ENCODE measurements at places on chromosomes 4 and X.
A peak's percentile ranks its signal among the peaks of the same experiment; 100 is the strongest.

DNA sequence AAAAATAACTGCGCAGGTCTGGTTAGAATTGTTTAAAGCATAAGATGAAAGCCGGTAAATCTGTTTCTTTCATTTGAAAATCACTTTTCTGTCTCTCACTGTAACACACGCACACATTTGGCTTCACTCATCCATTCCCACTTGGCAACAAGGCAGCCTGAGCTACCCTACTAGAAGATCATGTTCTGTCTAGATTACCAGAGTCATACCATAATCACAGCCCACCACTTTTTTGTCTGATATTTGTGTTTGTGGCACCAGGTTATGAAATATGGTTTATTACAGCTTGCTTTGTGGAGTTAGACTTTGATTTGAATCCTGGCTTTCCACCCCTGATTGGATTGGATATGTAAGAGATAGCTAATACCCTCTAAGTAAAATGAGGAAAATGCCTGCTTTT lies 2.2 kb downstream of the USO1 start:
- H3K4me1 ChIP-seq = peaks cover 36% of the 10 kb centered on the region
- no peak for DNase-seq
- no peak overlapping the region for H3K4me3 ChIP-seq
- H3K36me3 ChIP-seq = no peaks in the 10 kb centered on the region
- H3K27ac ChIP-seq = no peak overlapping the region
- H3K27me3 ChIP-seq = no peaks in the 10 kb centered on the region

GRCh38 chr4:101615652-101616051 lies 174.9 kb upstream of the BANK1 start:
- no peaks in the 10 kb centered on the region for H3K4me1 ChIP-seq
- DNase-seq = no peak
- no peak overlapping the region for H3K27ac ChIP-seq
- H3K4me3 ChIP-seq = no peak overlapping the region
- no peaks in the 10 kb centered on the region for H3K27me3 ChIP-seq

DNA sequence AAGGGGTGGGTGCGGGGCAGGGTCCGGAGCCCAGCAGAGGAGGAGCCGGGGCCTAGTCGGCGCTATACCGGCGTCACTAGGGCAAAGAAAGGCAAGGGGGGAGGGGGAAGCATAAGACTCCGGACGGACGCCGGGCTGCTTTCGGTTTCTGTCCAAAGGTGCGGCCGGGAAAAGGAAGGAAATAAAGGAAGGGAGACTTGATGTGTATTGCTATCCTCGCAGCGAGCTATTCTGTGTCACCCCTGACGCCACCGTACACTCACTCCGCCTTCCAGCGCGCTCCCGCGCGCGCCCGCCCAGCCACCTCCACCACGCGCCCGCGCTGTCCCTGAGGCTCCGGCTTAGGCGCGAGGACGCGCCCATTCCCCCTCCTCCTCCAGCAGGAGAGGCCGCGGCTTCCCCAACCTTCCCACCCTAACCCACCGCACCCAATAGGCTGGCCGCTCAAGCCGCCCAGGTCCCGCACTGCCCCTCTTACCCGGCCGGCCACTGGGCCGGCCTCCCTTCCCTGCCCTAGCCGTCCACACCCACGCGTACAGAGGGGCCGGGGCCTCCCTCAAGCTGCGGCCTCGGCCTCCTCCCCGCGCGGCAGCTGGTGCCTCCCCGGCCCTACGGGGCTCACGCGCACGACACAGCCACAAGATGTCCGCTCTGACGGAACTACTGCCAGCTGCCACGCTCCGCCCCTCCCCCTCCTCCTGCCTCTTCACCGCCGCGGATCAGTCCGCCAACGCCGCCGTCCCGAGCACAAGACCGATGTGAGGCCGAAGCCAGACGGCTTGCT lies at the start of gene UBE2D3:
TSS of gene UBE2D3 (minus strand) at position 662 of the 784 bp plus-strand sequence. CDS start 1,043 bp downstream, outside the sequence.
- no peaks in the 10 kb centered on the region for H3K36me3 ChIP-seq
- DNase-seq = peak; percentile 99
- peak within 1 kb of the TSS; percentile 100 for H3K27ac ChIP-seq
- peaks cover 15% of the 10 kb centered on the region for H3K4me1 ChIP-seq
- peak within 1 kb of the TSS; percentile 89 for H3K4me3 ChIP-seq
- no peaks in the 10 kb centered on the region for H3K27me3 ChIP-seq

DNA sequence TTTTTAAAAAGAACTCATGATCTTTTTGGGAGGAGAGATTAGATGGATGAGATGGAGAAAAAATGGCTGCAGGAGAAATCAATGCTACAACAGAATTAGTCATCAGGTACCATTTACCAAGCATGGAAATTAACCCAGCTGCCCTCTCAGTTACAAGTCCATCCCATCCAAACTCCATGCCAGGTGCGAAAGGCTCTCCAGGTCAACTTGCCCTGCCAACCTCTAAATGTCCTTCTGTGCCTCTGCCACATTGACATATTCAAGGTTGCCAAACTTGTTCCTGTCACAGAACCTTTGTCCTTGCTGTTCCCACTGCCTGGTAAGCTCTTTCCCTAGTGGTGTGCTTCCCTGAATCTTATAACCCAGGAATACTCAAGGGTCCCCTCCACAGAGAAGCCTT lies 7.2 kb downstream of the SPATA18 start:
- DNase-seq = no peak
- no peak overlapping the region for H3K4me3 ChIP-seq
- H3K27ac ChIP-seq = no peak overlapping the region
- peaks cover 8% of the 10 kb centered on the region for H3K4me1 ChIP-seq
- H3K36me3 ChIP-seq = no peaks in the 10 kb centered on the region

DNA sequence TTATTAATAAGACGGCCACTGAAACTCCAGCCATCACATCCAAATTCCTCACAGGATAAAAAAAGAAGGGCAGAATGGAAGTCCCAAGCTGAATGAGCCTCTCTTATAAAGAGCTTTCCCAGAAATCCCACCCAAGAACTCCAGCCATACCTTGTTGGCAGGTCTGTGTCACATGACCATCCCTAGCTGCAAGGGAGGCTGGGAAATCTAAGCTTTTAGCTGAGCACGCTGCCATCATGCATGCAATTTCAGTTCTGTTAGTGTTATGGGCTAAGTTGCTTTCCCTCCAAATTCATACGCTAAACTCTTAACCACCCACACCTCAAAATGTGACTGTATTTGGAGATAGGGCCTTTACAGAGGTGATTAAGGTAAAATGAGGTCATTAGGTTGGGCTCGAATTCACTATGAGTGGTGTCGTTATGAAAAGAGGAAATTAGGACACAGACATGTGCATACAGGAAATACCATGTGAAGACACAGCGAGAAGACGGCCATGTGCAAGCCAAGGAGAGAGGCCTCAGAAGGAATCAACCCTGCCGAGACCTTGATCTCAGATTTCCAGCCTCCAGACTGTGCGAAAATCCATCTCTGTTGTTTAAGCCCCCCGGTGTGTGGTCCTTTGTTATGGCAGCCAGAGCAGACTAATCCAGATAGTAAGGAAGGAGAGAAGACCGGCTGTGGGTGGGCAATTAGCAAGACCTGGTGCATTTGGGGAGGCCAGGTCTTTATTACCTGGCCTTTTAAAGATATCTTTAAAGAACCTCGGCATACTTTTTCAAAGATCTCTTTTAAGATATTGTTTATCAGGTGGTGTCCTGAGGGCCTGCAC lies 317.6 kb downstream of the BCOR start:
- no peaks in the 10 kb centered on the region for H3K27me3 ChIP-seq
- no peak for DNase-seq
- no peak overlapping the region for H3K4me3 ChIP-seq
- H3K4me1 ChIP-seq = peaks cover 9% of the 10 kb centered on the region
- no peak overlapping the region for H3K27ac ChIP-seq

- no peak within 1 kb of the TSS for H3K27ac ChIP-seq
- H3K4me3 ChIP-seq = no peak within 1 kb of the TSS
- no peaks in the 10 kb centered on the region for H3K36me3 ChIP-seq
- H3K27me3 ChIP-seq = no peaks in the 10 kb centered on the region
- H3K4me1 ChIP-seq = peaks cover 8% of the 10 kb centered on the region
Observed at GRCh38 chr4:76434901-76435527, at the start of gene SHROOM3. SHROOM3 (plus strand) TSS chr4:76435229; CDS start chr4:76436053, 824 bp downstream.

DNA sequence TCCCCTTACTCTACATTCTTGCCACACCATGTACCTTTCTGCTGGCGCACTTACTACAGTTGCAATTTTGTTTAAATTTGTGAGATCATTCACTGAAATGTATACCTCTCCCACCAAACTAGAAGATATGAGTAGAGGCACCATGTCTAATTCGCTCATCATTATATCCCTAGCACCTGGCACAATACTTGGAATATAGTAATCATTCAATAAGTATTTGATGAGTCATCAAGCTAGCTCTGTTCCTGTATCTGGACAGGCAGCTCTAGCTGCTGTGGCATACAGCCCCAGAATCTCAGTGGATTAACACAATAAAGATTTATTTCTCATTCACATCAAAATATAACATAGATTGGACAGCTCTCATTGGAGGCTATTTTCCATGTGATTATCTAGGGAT lies 245.9 kb downstream of the IDS start:
- H3K27ac ChIP-seq = no peak overlapping the region
- H3K4me3 ChIP-seq = no peak overlapping the region
- H3K36me3 ChIP-seq = no peaks in the 10 kb centered on the region
- DNase-seq = no peak
- H3K27me3 ChIP-seq = no peaks in the 10 kb centered on the region
- H3K4me1 ChIP-seq = no peaks in the 10 kb centered on the region

DNA sequence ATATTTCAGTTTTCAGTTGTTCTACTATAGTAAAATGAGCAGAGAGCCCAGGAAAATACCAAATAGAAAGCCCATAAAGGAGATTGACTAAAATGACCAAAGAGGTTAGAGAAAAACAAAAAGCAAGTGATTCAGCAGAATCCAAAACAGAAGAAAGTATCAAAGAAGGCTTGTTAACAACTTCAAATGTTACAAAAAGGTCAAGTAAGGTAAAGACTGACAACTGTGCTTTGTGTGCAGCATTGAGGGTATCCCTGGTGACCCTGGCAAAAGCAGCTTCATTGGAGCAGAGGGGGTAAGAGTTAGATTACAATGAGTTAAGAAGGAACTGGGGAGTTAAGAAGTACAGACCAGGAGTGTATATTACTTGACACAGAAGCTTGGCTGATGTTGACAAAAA lies 317.9 kb downstream of the OPHN1 start:
- no peaks in the 10 kb centered on the region for H3K36me3 ChIP-seq
- H3K27ac ChIP-seq = no peak overlapping the region
- H3K4me1 ChIP-seq = no peaks in the 10 kb centered on the region

GRCh38 chr4:86720508-86721068 lies 126.5 kb downstream of the PTPN13 start:
- no peak overlapping the region for H3K27ac ChIP-seq
- peaks cover 19% of the 10 kb centered on the region for H3K36me3 ChIP-seq
- no peaks in the 10 kb centered on the region for H3K27me3 ChIP-seq
- H3K4me3 ChIP-seq = no peak overlapping the region
- no peaks in the 10 kb centered on the region for H3K4me1 ChIP-seq

GRCh38 chr4:126136922-126137781 lies 822.4 kb downstream of the FAT4 start:
- no peak for DNase-seq
- H3K4me3 ChIP-seq = no peak overlapping the region
- H3K27me3 ChIP-seq = no peaks in the 10 kb centered on the region
- H3K27ac ChIP-seq = no peak overlapping the region
- H3K36me3 ChIP-seq = no peaks in the 10 kb centered on the region

GRCh38 chr4:48275247-48275646 lies 5.6 kb upstream of the TEC start:
- DNase-seq = peak; percentile 54
- no peak overlapping the region for H3K27ac ChIP-seq
- H3K36me3 ChIP-seq = no peaks in the 10 kb centered on the region
- H3K4me1 ChIP-seq = no peaks in the 10 kb centered on the region

- peak; percentile 84 for DNase-seq
- H3K4me1 ChIP-seq = peaks cover 25% of the 10 kb centered on the region
- peak overlapping the region; percentile 92 for H3K27ac ChIP-seq
- no peaks in the 10 kb centered on the region for H3K36me3 ChIP-seq
- no peaks in the 10 kb centered on the region for H3K27me3 ChIP-seq
Observed at GRCh38 chr4:140152013-140152703, 1.8 kb downstream of the MAML3 start.

DNA sequence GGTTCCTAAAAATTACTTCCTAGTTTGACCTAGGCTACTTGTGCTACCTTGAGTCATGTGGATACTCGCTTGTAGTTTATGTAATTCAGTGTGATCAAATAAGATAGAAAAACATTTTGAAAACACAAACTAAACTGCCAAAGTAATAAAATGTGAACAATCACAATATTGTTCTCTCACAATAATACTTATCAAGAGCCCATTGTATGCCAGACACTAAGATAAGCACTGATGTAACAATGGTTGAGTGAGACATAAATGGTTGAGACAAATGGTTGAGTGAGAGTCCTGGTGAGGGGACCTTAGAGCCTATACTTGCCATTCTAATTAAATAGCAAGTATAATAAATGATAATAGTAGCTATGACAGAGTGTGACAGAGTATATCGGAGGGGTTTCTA lies 41.7 kb downstream of the RFC1 start:
- no peaks in the 10 kb centered on the region for H3K27me3 ChIP-seq
- no peak overlapping the region for H3K27ac ChIP-seq
- no peak overlapping the region for H3K4me3 ChIP-seq
- H3K4me1 ChIP-seq = no peaks in the 10 kb centered on the region

GRCh38 chr4:87838205-87838604 lies 5.4 kb downstream of the MEPE start:
- no peaks in the 10 kb centered on the region for H3K27me3 ChIP-seq
- DNase-seq = no peak
- no peak overlapping the region for H3K27ac ChIP-seq
- no peak overlapping the region for H3K4me3 ChIP-seq
- no peaks in the 10 kb centered on the region for H3K4me1 ChIP-seq

- H3K4me3 ChIP-seq = no peak overlapping the region
- H3K36me3 ChIP-seq = no peaks in the 10 kb centered on the region
- no peaks in the 10 kb centered on the region for H3K4me1 ChIP-seq
- H3K27ac ChIP-seq = no peak overlapping the region
- no peak for DNase-seq
Observed at GRCh38 chrX:97672138-97672537, 788.4 kb downstream of the RPA4 start.

DNA sequence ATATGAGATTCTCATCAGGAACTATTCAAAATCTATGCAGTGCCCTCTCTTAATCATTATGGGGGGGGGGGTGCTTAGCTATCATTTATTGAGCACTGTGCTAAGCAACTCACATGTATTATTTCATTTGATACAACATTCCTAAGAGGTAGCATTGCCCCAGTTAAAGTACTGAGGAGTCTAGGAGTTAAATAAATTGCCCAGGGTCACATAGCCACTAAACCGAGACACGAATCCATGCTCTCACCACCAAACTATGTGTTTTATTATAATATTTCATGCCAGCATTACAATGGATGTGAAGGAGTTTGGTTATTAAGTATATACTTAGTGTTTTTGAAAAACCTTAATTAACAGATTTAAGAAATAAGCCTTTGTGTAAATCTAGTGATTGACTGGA lies 131.4 kb downstream of the CBR4 start:
- H3K36me3 ChIP-seq = peaks cover 24% of the 10 kb centered on the region
- no peak for DNase-seq
- H3K27ac ChIP-seq = no peak overlapping the region
- H3K4me3 ChIP-seq = no peak overlapping the region
- peaks cover 17% of the 10 kb centered on the region for H3K4me1 ChIP-seq
- no peaks in the 10 kb centered on the region for H3K27me3 ChIP-seq

All from cardiac muscle cell (in vitro differentiated cells and primary cell).